ENCODE measurements at places on chromosomes 13 and 19.

DNA sequence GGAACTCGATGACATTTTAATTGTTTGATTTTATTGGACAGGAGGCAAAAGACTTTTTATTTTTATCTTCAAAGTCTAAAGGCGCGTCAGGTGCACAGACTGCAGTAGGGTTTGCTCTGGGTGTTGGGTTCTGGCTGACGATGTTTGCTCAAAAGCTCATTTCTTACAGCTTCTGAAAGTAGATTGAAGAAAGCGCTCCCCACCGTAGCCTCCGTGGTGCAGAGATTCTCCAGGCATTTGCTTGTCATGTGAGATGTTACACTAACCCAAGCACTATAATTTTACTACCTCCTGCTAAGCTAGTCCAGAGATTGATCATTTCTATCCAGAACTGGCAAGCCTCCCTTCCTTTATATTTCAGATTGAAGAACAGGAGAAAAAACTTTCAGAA lies 14.5 kb upstream of the ATP11A start:
- DNase-seq: no peak

DNA sequence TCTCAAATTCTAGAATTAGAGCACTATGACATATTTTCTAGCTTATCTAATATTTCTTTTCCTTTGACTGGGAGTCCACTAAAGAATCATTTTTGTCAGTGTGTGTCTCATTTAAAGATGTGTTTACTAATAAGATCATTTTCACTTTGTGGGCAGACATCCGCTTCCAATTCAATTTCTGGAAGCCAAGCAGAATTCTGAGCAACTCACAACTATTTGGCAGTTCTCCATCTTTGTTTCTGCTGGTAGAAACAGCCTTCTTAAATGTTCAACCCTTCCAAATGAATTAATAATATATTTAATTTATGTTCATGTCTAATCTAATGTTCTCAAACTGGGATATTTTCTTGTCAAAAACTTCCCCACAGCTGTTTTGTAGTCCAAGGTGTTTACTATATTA lies 411.8 kb downstream of the KCTD12 start:
- DNase-seq: no peak

DNA sequence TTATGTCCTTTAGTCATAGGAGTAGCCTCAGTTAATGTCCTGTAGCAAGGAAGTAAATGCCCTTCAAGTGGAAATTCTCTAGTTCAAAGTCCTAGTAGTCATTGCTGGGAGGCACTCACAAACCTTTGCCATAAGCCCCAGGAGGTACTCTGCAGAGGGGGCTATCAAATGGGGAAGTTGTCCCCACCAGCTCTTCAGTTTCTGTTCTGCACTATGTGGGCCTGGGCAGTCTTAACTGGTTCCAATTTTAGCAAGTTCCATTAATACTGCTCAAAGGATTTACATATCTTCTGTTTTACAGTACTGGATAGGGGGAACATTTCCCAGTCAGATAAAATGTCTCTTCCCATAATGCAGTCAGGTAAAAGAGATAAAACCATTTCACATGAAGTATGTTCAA lies 101.3 kb downstream of the B3GLCT start:
- DNase-seq: no peak

DNA sequence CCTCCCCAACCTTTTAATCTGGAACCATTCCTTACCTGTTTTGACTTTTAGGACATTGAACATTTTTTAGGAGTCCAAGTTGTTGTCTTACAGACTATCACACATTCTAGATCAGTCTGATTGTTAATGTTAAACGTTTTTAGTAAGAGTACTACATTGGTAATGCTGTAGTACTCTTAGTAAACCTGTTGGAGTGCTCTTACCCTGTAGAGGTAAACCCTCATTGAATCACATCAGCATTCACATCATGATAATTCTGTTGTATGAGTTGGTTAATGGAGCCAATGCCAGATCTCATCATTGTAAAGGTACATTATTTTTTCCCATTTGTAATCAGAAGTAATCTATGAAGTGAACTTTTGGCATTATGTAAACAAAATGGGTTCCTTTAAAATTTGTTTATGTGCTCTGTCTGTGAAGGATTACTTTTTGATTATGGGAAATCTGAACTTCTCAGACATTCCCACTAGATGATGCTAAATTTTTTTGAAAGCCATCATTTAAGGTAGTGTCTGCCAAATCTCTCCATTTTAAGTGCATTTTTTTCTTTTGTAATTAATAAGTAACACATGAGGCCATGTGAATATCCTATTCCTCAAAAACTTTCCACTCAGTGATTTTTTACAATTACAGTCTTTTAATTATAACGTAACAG lies 55.2 kb downstream of the VWA8 start:
- DNase-seq: no peak

- no peak for DNase-seq
Measured at GRCh38 chr13:109790086-109790485, 3.7 kb upstream of the IRS2 start.

GRCh38 chr19:18928018-18928805 lies 8.7 kb downstream of the DDX49 start:
- DNase-seq: no peak

DNA sequence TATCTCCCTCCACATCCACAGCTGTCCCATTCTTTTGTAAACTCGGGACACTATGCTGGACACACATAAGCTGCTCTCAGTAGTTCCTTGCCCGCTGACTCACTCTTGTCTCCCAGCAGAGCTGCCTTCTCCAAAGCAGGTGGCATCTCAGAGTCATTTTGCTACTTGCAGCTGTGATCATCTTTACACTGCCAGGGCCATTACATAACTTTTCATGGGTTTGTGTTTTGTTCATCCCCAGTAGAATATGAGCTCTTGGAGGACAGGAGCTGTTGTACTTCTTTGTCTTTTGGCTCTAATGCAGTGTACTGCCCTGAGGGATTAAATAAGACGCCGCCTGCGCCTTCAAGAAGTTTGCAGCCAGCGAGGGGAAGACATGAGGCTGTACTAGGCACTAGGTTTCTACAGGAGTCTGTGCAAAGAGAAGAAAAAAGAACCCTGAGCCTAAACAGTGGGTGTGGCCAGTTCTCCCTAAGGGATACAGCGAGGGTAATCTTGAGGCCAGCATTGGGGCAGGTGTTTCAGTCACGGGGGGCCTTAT lies 40.8 kb upstream of the GPR183 start:
- DNase-seq: no peak

- no peak for DNase-seq
Measured at GRCh38 chr13:25587326-25587980, 215.7 kb downstream of the ATP8A2 start.

GRCh38 chr13:88676016-88676415 lies 1004.8 kb downstream of the SLITRK5 start:
- DNase-seq: no peak

DNA sequence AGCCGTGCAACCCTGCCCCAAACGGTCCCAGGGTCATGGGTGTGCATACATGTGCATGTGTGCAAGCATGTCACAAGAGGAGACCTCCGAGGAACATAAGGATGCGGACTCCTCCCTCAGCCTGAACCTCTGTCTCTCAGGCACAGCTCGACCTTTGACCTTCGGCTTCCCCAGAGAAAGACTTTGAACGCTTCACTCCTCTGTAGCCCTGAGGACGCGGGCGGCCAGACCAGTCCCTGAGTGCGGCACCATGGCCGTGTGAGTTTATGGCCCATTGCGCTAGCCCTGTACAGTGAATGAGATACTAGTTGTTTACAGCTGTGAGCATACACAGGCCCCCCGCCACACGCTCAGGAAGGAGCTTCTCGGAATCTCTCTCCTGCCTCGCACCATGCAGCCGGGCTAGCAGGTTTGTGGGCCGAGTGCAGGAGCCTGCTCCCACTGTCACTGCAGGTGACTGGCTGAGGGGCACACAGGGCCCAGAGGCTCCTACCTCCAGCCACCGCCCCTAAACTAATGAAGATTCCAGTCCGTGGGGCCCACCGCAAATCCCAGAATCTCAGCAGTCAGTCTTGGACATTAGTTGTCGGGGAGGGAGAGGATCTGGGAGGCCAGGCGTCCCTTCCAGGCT lies 10.8 kb downstream of the RASA3 start:
- DNase-seq: no peak

GRCh38 chr19:41265395-41266153 lies 1.4 kb downstream of the HNRNPUL1 start:
- DNase-seq: no peak

DNA sequence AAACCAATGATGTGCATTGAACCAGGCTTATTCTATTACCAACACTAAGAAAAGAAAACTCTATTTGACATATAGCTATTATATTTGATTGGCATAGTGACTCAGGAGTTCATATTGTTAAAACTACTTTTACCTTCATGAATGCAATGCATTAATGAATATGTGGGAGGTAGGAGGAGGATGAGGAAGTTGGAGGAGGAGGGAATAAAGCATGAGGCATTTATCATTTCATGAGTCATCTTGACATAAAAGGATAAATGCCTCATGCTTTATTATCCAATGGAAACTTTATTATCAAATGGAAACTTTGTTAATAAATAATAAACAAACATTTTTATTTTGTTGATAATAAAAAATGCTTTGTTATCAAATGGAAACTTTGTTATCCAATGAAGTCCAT lies 116.5 kb downstream of the SPRY2 start:
- DNase-seq: no peak

- DNase-seq: no peak
Measured at GRCh38 chr13:66689628-66690027, 540.5 kb downstream of the PCDH9 start.

DNA sequence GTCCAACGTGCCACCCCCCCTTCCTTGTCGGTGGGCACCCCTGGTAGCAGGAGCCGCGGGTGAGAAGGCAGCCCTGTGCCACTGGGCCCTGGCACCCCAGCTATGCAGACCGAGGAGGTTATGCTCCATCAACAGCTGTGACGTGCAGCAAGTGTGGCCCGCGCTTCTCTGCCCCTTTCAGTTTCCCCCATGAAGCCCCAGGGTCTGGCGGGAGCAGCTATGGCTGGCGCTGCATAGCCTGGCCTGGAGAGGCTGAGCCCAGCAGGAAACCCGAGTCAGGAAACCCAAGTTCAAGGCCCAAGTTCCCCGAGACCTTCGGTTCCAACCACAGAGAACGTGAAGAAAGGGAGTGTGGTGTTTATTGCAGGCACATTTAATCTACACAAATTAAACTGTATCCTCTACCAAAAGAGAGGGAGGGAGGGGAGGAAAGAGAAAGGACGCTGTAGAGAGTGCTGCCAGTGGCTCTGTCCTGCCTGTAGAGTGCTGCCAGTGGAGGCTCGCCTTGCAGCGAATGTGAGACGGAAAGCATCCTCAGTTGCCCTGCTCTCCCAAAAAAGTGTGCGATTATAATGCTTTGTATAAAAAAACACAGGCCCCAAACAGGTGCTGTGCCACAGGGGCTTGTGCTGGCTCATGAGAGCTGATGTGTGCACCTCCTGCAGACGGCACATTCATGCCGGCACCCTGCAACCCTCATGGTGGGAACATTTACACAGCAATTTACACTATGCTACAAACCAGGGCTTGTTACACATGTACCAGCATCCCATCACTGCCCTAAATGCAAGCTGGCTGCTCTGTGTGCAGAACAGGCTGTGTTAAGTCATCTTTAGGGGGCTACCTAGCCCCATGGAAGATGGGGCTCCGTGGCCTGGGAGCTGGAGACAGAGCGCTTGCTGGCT lies 16.3 kb downstream of the POP4 start:
- no peak for DNase-seq

GRCh38 chr13:54627646-54628372 lies 1599.2 kb downstream of the OLFM4 start:
- DNase-seq: no peak

GRCh38 chr19:7260161-7260560 lies 34.1 kb downstream of the INSR start:
- no peak for DNase-seq

GRCh38 chr13:97256343-97256783 lies 34.2 kb downstream of the MBNL2 start:
- DNase-seq: no peak

GRCh38 chr13:47858042-47859025 lies 142.7 kb downstream of the SUCLA2 start:
- DNase-seq: no peak

GRCh38 chr19:944663-945241 lies 18.9 kb downstream of the ARID3A start:
- no peak for DNase-seq

DNA sequence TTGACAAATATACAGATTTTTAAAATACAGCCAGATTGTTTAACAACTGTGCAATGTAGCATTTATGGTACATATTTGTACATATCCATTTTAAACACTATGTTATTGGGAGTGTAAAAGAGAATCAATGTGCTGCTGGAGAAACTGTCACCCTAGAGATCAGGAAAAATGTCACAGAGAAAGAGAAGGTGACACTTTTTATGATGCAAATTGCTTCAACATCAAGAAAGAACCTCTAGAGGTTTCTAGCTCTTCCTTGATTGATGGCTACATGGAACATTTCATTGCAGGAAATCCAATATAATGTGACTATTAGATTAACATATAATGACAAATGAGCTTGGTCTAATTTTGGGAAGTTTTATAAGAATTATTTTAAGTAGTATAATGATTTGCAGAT lies 1491.2 kb upstream of the PCDH20 start:
- no peak for DNase-seq

DNA sequence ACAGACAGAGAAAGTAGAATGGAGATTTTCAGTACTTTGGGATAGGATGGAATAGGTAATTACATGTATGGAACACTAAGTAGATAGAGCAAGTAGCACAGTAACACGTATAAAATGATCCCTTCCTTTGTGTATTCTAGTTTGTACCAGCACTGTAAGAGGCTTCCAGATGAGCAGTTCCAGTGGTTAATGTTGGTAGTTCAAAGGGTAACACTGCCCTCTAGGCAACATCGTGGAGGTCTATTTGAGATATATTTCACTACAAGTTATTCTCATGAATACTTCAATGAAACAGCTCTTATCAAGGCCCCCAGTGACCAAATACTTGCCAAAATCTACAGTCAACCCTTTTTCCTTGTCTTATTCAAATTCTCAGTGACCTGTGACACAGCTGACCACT lies 13.5 kb upstream of the ZNF563 start:
- no peak for DNase-seq

- DNase-seq: no peak
Measured at GRCh38 chr19:11378319-11379189, 4.1 kb downstream of the SWSAP1 start.

- no peak for DNase-seq
Measured at GRCh38 chr13:43356567-43356966, 333.2 kb downstream of the DNAJC15 start.

GRCh38 chr13:27423333-27423732 lies 1.1 kb upstream of the GTF3A start:
- no peak for DNase-seq

DNA sequence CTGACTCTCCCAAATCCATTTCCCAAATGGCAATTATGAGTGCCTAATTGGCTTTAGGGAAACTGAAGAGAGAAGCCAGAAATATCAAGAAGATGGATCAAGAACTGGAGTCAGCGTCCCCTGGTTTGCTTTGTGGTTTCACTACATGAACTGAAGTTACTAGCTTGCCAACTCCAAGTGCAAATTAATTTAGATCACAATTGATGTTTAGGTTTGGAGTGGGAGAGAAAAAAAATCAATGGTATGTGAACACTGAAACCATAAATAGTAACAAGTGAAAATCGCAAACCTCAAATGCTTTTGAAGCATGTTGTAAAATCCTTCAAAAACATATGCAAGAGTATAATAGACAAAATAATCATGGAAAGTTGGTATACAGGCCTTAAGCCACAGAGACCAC lies 1528.6 kb upstream of the SLC10A2 start:
- no peak for DNase-seq
